Activated CD8-positive, alpha-beta T cell treated with anti-CD3 and anti-CD28 coated beads for 36 hours (primary cell): ENCODE measurements at places on chromosomes 11 and 22.

DNA sequence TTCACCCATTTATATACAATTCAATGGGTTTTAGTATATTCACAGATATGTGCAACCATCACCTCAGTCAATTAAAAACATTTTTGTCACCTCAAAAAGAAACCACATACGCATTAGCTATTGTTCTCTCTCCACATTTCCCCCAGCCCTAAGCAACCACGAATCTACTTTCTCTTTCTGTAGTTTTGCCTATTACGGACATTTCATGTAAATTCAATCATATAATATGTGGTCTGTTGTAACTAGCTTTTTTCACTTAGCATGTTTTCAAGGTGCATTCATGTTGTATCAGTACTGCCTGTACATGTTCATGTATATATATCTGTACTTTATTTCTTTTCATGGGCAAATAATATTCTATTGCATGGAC lies 104.7 kb upstream of the RRM1 start:
- peak; percentile 35 for DNase-seq

- no peak for DNase-seq
These were observed 729.4 kb downstream of the OPCML start for GRCh38 chr11:132802947-132803346.

- DNase-seq: no peak
These were observed 161.2 kb upstream of the GRIA4 start for GRCh38 chr11:105448703-105449079.

- no peak for DNase-seq
These were observed 2.2 kb downstream of the OR8B12 start for GRCh38 chr11:124541204-124541603.

GRCh38 chr11:77497368-77497767 lies 23.5 kb upstream of the PAK1 start:
- DNase-seq: no peak
